ENCODE measurements at places on chromosomes 6 and 20.
A peak's percentile ranks its signal among the peaks of the same experiment; 100 is the strongest.

- no peak for DNase-seq
Measured at GRCh38 chr20:22389836-22390542, 194.4 kb downstream of the FOXA2 start.

DNA sequence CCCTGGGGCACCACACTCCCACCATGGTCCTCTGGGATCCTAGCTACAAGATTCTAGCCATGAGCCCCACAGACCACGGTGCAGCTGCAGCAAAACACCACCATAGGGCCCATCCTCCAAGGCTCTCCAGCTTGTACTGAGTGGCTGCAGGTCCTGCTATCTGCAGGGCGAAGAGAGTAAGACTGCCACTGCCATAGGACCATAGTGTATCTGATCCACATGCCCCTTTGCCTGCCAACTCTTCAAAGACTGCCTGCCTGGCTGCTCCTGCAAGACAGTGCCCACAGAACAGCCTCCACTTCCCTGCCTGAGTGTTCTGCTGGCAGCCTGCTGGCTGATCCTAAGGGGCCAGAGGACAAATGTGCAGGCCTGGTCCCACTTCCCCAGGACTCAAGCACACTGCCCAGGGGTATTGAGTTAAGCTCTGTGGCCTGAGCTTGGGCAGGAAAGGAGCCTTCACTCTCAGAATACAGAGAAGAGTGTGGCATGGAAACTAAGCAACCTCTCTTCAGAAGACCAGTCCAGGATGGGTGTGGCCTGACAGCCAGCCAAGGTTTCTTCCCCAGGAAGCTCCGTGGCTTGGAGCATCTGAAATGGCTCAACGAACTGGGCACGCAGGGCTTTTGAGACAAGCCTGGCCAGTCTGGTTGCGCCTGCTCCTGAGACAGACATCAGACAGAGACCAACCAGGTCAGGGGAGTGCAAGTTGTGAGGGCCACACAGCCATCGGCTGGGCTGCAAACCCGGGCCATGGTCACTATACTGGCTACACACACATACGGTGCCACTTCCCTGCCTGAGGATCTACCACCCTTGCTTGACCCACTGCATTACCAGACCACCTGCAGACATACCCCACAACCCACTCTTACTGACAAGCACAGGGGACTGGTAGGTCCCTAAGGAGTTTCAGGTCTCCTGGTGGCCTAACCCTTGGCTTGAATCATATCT is 54.5 kb downstream of the RNGTT start:
- DNase-seq: no peak

- no peak for DNase-seq
Measured at GRCh38 chr20:31410011-31410410, 4.0 kb upstream of the DEFB121 start.

DNA sequence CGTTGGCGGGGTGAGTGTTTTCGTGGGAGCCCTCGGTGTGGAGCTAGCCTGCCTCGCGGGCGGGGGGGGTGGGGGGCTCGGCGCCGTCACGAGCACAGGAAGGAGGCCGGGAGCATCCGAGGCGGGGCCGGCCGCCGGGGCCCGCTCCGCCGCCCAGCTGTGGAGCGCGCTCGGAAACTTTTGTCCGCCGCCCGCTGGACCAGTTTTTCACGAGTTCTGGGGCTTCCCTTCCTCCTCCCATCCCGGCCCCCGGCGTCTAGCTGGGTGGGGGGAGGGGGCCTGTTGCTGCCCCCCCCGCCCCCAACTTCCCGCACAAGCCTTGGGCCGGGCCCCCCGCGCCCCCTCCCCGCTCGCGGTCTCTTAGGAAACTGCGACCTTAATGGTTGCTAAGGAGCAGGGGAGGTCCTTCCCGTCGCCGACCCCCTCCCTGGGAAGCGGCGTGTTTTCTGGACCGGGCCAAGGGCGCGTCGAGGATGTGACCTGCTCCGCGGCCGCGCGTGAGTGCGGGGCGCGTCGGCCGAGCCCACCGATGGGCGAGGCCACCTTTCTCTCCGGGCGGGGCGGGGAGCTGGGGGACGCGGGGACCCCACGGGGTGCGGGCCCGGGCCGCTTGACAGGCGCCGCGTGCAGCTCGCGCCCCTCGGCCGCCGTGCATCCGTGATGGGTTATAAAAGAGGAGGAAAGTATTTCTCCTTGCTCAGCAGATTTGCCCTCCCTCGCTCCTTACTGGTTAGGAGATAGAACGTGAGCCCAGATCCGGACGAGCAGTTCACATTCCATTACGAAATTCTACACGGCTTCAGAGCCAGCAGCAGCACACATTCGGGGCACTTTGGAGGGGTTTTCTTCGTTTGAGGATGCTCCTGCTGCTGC is 1.4 kb downstream of the RREB1 start:
- peak; percentile 6 for DNase-seq

DNA sequence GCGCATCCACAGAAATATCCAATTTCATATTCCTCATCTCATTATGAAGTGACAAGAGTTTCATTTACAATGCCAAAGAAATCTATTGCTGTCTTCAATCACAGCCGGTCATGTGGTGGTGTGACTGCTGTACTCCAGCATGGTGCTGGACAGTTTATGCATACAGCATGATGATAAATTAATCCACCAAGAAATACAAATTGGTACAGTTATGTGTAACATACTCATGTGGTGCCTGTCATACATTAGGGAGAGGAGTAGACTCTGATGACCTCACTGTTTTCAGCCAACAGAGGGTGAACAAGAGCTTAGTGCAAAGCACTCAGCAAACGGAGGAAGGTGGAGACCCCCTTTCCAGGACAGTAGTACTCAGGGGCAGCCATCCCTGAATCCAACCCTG is 178.4 kb upstream of the SYNDIG1 start:
- DNase-seq: no peak

- DNase-seq: no peak
Measured at GRCh38 chr20:5835871-5836270, 85.7 kb downstream of the SHLD1 start.

DNA sequence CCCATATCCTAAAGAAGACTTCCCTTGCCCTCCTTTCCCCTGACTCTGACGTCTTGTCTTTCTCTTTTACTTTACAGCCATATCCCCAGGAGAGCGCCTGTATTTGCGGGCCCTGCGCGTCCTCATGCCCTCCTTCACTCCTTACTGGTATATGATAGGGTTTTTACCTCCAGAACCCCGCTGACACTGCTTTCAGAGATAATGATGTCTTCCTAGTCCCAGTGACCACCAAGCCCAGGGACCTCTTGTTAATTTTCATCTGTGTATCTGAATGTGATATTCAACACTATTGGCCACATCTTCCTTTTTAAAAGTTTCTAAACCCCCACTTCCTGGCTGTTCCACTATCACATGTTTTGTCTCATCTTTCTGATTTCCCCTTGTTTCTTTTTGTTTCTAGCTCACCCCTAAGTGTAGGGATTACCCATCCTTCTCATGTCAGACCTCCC is 102.0 kb downstream of the HIVEP1 start:
- no peak for DNase-seq

DNA sequence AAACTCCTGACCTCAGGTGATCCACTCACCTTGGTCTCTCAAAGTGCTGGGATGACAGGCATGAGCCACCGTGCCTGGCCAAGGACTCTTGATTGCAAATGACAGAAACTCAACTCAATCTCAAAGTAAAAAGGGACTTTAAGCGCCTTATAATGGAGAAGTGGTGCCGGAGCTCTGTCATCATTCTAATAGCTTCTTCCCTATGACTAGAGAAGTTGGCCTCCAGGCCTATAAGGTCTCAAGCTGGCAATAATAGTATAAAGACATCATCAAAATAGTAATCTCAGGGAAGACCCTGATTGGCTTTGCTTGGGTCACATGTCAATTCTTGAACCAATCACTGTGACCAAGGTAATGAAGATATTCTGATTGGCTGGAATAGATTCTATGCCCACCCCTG is 8.5 kb upstream of the KIAA1755 start:
- DNase-seq: no peak

DNA sequence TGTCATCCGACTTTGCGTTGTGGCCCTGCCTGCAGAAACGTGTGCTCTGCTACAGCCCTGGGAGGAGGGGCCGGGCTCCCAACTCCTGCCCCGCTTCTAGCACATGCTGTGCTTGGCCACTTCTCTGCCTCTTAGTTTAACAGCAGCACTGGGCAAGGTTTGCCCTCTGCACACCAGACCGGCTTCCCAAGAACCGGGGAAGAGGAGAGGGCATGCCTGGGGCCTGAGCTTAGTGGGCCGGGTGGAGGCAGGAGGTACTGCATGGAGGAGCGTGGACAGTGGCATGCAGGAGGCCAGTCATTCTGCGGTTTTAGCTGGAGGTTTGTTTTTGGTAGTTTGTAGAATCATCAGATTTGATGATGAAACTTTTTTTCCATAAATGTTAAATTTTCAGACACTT is 45.5 kb downstream of the CEP43 start:
- DNase-seq: no peak

GRCh38 chr6:150788089-150788488 is 77.4 kb upstream of the MTHFD1L start:
- no peak for DNase-seq

GRCh38 chr6:152554851-152555250 is 82.3 kb downstream of the SYNE1 start:
- DNase-seq: no peak

DNA sequence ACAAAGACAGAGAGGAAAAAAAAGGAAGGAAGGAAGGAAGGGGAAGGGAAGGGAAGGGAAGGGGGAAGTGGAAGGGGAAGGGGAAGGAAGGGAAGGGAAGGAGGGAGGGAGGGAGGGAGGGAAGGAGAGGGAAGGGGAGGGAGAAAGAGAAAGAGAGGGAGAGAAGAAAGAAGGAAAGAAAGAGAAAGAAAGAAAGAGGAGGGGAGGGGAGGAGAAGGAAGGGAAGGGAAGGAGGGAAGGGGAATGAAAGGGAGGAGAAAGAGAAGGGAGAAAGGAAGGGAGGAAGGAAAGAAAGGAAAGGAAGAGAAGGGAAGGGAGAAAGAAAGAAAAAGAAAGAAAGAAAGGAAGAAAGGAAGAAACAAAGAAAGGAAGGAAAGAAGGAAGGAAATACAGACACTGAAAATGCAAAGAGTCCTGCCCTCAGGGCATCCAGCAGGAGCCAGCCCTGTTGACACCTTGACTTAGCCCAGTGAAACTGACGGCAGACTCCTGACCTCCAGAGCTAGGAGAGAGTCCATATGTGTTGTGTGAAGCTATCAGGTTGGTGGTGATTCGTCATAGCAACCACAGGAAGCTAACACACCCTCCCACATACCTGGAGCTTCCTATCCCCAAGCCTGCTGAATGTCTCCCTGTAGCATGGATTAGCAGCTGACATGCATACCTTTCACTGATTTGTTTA is 58.7 kb upstream of the SULF2 start:
- no peak for DNase-seq

GRCh38 chr20:52722926-52723688 is 249.1 kb upstream of the TSHZ2 start:
- no peak for DNase-seq

- no peak for DNase-seq
Measured at GRCh38 chr6:149964308-149965193, 808 bp downstream of the ULBP1 start.

- no peak for DNase-seq
Measured at GRCh38 chr6:154246723-154247118, 109.9 kb downstream of the IPCEF1 start.

DNA sequence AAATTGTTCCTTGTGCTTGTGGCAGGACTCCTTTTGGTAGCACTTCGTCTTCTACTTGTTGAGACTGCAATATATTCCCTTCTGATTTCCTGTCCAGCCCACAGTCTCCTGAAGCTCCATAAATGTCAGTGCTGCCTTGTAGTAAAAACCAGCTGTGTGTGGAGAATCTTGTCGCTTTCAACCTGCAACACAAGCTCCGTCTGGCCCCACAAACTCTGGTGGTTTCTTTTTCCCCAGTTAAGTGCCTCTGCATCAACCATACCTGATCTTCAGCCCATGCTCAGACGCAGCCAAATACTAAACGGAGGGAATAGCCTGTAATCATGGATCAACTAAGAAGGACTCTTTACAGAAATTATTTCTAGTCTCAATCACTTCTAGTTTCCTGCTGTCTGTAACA is 1133.3 kb upstream of the ADGRB3 start:
- no peak for DNase-seq

GRCh38 chr6:149499066-149499465 is 14.3 kb upstream of the ZC3H12D start:
- no peak for DNase-seq

DNA sequence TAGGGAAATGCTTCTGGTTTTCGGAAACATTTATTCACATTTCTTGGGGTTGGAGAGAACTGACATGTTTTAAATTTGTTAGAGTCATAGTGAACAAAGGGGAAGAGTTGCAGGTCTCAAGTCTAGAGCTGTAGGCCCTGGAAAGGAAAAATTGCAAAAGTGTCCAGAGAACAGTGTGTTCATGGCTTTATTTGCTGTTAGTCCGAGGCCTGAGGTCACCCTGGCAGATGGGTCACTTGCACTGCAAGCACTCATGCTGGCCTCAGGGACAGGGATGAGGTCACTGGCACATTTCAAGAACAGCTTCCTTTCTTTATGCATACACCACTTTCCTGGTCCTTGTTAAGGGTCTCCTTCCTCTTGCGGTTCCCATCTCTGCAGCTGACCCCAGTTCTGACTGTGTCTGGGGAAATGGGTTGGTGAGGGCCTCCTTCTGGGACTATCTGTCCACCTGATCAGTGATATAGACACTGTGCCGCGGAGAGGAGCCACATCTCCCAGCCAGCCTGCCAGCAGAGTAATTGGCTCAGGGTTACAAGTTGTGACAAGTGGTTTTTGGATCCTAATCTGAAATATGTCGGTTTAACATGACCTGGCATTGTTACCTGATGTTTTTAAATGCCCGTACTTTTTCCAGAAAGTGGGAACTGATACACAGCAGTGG is 194.0 kb downstream of the EYA4 start:
- DNase-seq: no peak

GRCh38 chr6:134508862-134509498 is 191.1 kb upstream of the SGK1 start:
- DNase-seq: no peak

GRCh38 chr6:85705220-85705619 is 62.5 kb upstream of the SYNCRIP start:
- no peak for DNase-seq

DNA sequence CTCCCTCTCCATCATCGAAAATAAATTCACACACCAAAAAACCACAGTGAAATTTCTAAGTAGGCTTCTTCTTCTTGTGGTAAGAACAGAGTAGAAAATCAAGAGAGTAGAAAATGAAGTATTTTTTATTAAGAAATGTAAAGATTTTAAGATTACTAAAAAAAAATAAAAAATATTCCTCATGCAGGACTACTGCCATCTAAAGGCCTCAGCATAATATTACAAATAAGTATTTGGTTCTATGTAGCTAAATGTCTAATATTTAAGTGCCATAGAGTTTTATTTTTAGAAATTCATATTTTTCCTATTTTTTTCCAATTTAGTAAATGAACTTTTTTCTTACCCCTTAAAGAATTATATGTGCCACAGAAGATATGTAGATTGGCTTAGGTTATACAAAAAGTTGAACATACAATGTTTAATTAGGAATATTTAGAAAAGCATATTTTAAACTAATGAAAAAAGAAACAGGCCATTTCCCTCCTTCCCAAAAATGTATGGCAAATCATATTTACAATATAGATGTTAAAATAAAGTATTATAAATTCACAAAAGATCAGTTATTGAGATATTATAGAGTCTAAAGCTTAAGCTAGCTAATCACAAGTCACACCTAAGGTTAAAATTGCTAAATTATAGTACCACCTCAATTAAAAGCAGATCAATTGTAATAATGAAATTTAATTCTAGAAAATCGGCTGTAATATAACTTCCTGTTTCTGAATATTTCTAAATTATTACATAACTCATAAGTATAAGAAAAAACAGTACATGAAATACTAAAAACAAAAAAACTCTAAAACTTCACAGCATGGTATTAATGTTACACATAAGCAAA is 3.5 kb upstream of the NT5DC1 start:
- DNase-seq: no peak

- no peak for DNase-seq
Measured at GRCh38 chr6:13453771-13454251, 33.6 kb downstream of the GFOD1 start.
